ENCODE measurements at places on chromosomes 5 and 9.
A peak's percentile ranks its signal among the peaks of the same experiment; 100 is the strongest.

DNA sequence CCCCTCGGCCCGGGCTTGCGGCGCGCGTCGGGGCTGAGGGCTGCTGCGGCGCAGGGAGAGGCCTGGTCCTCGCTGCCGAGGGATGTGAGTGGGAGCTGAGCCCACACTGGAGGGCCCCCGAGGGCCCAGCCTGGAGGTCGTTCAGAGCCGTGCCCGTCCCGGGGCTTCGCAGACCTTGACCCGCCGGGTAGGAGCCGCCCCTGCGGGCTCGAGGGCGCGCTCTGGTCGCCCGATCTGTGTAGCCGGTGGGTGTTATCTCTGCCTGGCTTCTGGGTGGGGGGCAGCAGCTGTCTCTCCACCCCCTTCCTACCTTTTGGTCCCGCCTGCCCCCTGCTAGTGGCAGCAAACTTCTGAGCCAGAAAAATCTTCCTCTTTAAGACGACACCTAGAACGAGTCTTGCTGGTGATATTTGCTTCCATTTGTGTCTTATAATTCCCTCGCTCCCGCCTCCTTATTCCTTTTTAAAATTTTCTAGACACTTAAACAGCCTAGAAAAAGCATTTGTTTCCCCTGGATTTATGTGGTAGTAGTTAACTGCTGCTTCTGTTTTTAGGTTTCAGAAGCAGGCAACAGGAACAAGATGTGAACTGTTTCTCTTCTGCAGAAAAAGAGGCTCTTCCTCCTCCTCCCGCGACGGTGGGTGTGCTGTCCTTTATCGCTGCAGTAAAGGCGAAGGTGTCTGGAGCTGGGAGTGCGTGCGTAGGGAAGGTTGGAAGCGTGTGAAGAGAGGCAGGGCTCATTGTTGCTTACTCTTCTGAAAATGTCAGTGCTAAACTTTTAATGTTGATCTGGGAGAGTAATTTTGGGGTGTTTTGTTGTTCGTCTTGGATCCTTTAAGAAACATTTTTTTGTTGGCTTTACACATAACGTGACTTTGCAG, 554 bp downstream of the JAK2 start:
- peak; percentile 52 for DNase-seq

DNA sequence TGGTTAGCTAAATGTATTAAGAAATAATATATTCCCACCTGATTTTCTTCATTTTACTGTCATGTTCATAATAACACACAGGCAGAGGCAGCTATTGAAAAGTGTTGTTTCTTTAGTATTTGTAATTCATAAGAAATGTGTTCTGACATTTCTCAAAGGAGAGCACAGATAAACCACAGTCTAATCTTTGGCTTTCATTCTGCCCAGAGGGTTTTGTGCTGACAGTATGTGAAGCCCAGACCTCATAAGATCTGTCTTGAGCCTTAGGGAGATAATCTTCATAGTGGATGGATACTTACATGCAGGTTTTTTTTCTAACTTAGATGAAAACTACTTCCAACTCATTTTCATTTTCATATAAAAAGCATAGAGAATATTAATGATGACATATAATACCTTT, 206.1 kb downstream of the CHSY3 start:
- peak; percentile 7 for DNase-seq

GRCh38 chr9:71249729-71250317, 128.4 kb upstream of the TRPM3 start:
- peak; percentile 53 for DNase-seq

- no peak for DNase-seq
Observed at GRCh38 chr5:20351849-20352248, 363.8 kb upstream of the CDH18 start.

- no peak for DNase-seq
Observed at GRCh38 chr9:93222890-93223259, 38.9 kb downstream of the WNK2 start.

- DNase-seq = no peak
Observed at GRCh38 chr9:78295177-78295575, 1.7 kb upstream of the PSAT1 start.

- DNase-seq = no peak
Observed at GRCh38 chr5:175885813-175886212, 14.4 kb downstream of the CPLX2 start.

- no peak for DNase-seq
Observed at GRCh38 chr9:109162677-109163076, 4.4 kb downstream of the FRRS1L start.

GRCh38 chr9:79759460-79759859, 187.7 kb downstream of the TLE4 start:
- peak; percentile 73 for DNase-seq

GRCh38 chr5:179915406-179915935, 7.8 kb upstream of the TBC1D9B start:
- no peak for DNase-seq

GRCh38 chr9:87714819-87715218, 11.1 kb upstream of the CTSL start:
- DNase-seq = peak; percentile 63

DNA sequence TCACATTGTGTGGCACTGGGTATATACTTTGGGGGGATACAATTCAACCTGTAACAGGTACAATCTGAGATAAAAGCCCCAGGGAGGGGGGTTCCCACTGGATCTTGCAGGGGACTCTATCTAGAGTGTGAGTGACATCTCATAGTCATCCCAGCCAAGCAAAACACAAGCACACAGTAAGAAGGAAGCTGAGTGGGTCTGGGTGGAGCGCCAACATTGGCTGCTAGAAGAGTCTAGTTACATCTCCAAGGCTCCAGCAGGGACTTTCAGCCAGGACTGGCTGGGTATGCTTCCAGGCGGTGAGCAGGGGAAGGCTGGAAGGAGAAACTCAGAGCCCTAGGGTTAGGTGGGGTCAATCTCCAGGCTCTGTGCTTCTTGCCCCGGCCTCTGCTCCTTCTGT, 53.0 kb downstream of the IL31RA start:
- DNase-seq = no peak

DNA sequence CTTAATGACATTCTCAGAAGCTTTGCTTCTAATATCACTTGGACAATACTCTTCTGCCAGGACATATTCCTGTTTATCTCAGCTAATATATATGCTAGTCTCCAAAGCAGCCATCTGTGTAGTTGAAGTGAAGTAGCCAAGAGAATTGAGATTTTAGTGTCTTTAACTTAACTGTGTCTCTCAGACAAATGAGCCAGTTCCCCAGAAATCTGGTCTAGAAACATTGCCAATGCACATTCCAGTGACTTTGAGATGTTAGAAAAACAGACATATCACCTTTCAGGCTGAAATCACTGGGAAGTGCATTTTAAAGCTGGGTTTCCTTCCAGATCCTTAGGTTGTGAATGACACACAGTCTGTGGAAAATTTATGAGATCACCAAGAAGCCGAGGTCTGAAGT, 114.6 kb downstream of the MTX3 start:
- no peak for DNase-seq

DNA sequence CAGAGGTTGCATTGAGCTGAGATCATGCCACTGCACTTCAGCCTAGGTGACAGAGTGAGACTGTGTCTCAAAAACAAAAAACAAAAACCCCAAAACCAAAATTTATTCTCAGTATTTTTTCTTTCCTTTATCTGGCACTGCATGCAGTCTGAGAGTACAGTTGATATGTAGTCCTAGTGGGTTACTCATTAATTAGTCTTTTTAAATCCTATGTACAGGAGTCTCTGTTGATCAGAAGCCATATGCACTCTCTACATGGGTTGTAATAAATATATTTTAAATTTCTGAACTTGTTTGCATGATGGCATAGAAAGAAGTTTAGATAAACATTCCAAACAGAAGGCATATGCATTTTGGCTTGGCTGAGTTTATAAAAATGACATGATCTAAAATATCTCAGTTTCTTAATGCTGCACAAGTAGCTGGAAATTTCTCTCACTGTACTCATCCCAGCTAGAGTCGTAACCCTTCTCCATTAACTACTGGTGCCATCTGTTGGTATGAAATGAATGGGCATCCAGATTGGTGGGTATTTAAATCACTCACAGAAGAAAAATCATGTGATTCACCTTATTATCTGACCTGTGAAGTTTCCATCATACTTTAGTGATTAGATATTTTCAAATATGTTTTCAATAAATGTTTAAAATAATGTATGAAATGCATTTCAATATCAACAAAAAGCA, 284.8 kb downstream of the CTNND2 start:
- DNase-seq = no peak

GRCh38 chr5:54159893-54160195, 150.5 kb downstream of the ARL15 start:
- DNase-seq = no peak

DNA sequence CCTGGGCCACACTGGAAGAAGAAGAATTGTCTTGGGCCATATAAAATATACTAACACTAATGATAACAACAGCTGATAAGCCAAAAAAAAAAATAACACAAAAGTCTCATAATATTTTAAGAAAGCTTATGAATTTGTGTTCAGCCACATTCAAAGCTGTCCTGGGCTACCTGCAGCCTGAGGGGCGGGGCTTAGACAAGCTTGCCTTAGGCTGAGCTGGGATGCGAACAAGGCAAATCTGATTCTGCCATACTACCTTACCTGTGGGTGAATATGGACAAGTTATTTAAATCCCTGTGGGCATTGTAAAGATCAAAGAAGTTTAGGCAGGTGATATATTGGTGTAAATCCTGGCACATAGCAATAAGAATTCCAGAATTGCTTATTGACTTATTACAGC, 212.3 kb upstream of the ATP10B start:
- no peak for DNase-seq

DNA sequence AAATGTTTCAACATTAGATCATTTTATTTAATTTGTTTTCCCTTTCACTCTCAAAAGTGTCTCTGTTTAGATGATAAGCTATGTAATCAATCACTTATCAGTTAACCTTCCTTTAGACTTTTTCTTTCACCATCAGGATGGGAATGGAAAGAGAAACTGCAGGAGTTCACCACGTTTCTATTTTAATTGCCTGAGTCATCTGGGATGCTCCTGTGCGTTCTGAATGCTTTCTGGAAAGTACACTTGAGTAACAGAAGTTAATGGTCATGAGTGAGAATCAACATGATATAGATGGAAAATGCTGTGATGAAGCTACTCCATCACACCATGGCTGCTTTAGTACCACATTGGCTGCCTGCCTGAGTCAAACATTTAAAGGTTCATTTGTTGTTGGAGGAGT, 783.3 kb upstream of the CDH9 start:
- DNase-seq = peak; percentile 16

DNA sequence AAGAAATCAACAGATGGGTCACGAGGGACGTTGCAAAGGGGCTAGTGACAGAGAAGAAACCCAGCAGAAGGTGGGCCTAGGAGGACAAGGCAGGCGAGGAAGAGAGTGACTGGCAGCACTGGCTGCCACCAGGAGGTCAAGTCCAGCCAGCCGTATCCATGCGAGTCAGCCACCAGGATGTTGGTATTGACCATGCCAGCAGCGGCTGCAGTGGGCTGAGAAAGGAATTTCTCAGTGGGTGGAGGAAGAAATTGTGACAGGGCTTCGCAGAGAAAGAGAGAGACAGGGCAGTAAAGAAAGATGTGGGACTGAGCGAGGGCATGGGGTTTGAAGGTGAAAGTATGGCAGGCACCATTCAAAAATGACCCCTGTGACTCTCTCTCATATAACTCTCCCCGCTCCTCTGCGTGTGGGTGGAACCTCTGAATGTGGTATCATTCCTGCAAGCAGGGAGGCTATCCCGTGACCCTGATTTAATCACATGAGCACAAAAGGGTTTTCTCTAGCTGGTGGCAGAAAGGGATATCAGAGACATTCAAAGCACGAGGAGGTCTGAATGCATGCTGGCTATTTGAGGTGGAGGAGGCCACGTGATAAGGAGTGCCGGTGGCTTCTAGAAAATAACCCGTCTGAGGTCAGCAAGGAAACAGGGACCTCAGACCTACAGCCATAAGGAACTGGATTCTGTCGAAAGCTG, 45.4 kb upstream of the FBXW11 start:
- no peak for DNase-seq

DNA sequence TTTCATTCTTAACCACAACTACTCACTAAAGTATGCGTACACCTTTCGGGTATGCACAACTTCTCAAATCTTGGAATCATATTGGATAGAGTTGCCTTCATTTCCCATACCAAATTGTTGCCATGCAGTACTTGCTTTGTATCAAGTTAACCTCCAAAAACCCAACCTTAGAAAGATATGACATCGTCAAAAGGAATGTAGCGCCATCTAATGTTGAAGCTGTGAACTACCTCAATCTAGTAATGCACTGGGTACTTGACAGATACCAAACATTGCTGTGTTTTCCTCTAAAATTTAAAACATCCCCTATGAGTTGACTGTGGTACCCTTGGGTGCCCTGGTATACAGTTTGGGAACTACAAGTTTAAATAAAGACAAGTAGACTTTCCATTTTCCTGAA, 318.4 kb downstream of the ARL15 start:
- DNase-seq = no peak

- DNase-seq = no peak
Observed at GRCh38 chr9:70427161-70427945, 12.9 kb upstream of the KLF9 start.

DNA sequence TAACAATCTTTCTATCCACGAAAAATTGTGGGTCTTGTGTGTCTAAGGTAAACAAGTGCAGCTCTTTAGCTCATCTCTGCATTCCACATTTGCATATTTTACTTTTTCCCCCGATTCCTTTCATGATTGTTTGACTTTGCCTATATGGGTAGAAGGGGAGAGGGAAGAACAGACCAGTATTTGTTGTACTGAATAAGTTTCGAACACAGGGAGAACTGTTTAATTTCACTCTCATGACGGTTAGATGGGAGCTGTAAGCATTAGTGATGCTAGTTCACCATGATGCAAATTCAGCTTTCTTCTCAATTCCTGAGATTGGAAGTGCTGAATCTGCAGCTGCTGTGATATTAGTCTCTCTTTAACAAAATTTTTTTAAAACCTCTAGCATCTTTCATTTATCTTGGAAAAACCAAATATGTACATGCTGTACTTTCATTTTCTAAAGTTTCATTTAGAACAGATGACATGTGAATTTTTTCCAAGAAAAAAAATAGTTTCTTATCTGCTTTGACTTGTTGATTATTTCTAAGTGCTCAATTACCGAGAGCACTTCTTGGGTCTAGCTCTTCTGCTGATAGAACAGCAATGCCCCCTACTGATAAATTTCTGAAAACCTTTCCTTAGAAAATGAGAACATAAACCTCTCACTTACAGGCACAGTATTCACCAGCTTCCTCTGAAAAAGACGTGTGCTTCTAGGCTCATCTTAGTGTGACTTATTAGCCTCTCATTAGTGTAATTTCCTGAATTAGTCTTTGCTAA, 149.5 kb downstream of the BAAT start:
- peak; percentile 19 for DNase-seq

- peak; percentile 66 for DNase-seq
Observed at GRCh38 chr9:83070261-83070660, 7.3 kb upstream of the RASEF start.

GRCh38 chr5:167969998-167970397, 321.4 kb upstream of the WWC1 start:
- no peak for DNase-seq
